ENCODE measurements at places on chromosomes 1 and 21. TPM values are rescaled to one million over a fixed set of nuclear protein-coding genes. Genes with fewer than 3 reads are reported as not detected.

Gene PCBP3
- total RNA-seq, result not detected

Gene S100A12
- not detected for total RNA-seq

Gene YBEY
- total RNA-seq, result 10.8 TPM

Gene KCNK1
- 0.23 TPM for total RNA-seq

Gene SMIM11
- 5.0 TPM for total RNA-seq

Gene OLIG2
- not detected for total RNA-seq

Gene SELP
- 1.7 TPM for total RNA-seq

Gene CACNA1E
- not detected for total RNA-seq
